ENCODE measurements at places on chromosomes 13 and 19. TPM values are rescaled to one million over a fixed set of nuclear protein-coding genes. Genes with fewer than 3 reads are reported as not detected.

DNA sequence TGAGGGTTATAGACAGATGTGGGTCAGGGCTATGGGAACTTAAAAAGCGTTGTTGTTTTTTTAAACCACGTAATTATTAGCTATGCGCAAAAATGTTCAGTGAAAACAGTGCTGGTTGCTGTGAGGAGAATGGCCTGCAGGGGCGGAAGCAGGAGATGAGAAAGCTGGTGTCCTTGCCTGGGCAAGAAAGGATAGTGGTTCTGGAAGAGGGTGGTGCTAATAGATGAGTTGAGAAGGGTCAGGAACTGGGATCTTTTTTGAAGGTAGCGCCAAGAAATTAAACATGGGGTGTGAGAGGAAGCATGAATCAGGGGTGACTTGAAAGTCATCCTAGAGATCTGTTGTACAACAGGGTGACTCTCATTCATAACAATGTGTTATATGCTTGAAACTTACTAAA lies 4.8 kb upstream of the SMG9 start:
- no peak for DNase-seq

Gene ZNF888
- 4.3 TPM for total RNA-seq

GRCh38 chr13:99329477-99329876 lies 22.3 kb upstream of the GPR183 start:
- no peak for DNase-seq

Gene SYT3
- total RNA-seq = 0.55 TPM

Gene CARM1
- 36.2 TPM for total RNA-seq
